ENCODE measurements at places on chromosomes 1 and 21.

- DNase-seq: no peak
Observed at GRCh38 chr1:70820995-70821394, 226.6 kb downstream of the PTGER3 start.

GRCh38 chr1:23784846-23785245 lies 6.1 kb upstream of the LYPLA2 start:
- DNase-seq: no peak

GRCh38 chr1:160192234-160192633 lies 1.9 kb downstream of the CASQ1 start:
- no peak for DNase-seq

DNA sequence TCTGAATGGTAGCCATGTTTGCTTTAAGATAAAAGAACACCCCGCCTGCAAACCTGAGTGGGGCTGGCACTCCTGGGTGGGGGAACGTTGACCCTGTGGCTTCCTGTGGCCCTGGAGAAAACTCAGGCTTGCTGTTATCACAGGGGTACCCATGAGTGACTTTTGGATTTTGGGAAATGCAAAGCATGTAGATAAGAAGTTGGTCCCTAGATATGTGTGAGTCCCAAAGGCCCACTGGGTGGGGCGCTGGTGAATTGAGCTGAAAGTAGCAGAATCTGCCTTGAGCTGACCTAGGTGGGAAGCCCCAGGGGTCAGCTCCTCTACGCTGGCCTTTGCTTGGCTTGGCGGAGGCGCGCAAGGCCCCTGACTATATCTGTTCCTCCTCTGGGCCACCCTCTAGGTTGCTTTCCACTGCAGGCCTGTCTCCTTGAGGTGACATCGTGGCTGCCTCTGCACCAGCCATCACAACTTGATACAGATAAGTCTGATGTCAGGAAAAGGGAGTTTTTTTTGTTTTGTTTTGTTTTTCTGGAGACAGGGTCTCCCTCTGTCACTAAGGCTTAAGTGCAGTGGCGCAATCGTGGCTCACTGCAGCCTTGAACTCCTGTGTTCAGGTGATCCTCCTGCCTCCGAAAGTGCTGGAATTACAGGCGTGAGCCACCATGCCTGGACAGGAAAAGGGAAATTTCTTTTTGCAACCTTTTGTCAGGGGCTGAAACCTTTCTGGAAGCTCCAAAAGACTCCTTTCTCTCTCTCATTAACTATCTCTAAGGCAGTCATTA lies 72.2 kb downstream of the AGPAT3 start:
- no peak for DNase-seq

- DNase-seq: no peak
Observed at GRCh38 chr1:23801338-23801748, 789 bp upstream of the GALE start.

DNA sequence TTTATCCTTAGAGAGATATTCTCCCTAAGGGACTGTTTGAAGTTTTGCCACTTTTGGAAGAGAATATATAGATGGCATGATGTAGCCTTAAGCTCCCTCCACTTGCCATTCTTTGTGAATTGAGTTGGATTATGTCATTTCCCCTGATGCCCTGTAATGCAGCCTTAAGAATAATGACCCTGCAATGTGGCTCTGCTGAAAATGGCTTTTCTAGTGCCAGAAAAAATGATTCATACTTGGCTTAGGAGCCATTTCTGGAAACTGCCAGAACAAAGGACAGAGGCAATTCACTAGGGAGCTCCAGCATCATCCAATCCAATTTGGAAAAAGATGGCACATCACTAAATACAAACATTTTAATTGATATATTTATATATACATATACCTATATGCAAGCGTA lies 265.3 kb downstream of the SPATA17 start:
- no peak for DNase-seq

DNA sequence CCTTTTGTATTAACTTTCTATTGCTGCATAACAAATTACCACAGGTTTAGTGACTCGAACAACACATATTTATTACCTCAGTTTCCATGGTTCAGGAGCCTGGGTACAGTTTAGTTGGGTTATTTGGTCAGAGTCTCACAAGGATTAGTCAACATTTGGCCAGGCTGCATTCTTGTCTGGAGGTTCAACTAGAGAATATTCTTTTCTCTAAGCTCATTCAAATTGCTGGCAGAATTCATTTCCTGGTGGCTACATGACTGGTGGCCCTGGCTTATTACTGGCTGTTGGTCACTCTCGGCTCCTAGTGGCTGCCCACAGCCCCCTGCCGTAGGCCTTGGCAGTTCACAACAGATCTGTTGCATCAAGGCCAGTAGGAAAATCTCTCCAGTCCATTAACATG lies 81.1 kb upstream of the ADAR start:
- DNase-seq: no peak

- no peak for DNase-seq
Observed at GRCh38 chr1:85042413-85042812, 5.9 kb downstream of the MCOLN3 start.

DNA sequence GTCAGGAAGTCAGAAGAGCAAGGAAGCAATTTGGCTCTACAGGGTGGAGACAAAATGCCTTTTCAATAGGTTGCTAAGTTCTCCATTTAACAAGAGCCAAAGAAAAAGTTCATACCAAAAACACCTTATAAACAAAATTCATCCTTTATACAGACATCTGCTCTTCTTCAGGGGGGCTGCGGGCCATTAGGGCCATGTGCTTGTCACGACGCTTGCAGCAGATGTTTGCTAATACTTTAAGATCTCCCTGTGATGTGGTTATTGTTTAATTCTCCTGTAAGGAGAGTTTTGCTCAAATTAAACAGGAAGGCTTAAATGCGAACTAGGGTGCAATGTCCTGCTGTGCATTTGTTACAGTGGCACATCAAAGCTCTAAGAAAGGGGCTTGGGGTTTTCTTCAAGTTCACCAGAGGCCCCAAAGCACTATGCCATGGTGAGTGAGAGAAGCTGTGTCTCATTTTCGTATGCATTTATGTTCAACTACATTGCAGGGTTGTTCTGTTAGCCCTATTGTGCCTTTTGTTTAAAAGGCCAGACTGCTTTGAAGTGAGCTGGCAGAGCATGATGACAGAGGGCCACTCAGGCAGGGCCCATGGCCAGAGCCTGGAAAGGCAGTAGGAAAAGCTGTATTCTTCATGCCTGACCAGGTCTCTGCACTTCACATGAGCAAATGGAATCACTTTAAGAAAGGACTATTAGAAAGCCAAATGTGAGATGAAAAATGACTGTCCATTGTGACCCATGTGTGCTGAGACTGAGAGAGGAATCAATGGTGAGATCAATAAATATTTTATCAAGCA lies 24.8 kb upstream of the NTPCR start:
- DNase-seq: no peak

DNA sequence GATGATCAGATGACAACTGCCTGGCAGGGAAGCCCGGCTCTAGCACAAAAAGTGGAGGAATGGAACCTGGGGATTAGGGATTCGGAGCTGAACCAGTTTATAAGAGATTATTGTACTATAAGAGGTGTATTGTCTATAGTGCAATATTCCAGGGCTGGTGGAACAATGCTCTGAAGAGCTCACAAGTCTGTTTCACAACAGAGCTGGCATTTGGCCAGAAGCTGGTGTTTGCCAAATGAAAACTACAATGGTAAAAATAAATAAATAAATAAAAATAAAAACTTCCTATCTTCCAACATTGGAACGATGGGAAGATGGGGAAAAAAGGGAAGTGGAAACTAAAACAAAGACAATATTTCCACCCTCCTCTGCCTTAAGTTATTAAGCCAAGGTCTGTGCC lies 73.5 kb downstream of the CHODL start:
- no peak for DNase-seq

- DNase-seq: no peak
Observed at GRCh38 chr1:86277936-86278335, 118.2 kb downstream of the ODF2L start.

DNA sequence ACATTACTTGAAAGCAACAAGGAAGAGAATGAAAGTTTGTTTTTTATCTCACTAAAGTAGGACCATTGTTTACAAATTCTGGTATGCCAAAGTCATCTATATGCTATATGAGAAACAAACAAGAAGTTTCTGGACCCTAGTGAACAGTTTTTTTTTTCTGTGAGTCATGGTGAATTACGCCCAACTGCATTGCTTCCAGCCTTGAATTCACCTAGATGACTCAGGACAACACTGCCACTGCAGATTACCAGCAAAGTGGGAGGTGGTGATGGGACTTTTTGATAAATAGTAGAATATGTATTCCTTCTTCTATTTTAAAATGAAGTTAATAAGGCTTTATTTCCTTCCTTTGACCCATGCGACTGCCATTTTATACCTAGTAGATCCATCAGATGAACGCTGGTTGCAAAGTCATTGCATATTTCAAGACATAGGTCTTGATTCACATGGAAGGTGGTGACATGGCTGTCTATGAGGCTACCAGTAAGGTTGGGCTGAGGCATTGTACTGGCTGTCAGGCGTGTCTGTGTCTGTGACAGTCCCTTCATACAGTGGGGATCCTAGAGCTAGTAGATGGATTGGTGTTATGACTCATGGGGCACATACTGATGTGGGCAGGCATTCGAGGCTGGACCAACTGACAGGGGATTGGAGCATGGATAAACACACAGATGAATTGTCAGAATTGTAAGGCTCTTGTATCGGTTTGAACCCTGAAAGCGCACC lies 49.1 kb upstream of the APOBEC4 start:
- DNase-seq: no peak

DNA sequence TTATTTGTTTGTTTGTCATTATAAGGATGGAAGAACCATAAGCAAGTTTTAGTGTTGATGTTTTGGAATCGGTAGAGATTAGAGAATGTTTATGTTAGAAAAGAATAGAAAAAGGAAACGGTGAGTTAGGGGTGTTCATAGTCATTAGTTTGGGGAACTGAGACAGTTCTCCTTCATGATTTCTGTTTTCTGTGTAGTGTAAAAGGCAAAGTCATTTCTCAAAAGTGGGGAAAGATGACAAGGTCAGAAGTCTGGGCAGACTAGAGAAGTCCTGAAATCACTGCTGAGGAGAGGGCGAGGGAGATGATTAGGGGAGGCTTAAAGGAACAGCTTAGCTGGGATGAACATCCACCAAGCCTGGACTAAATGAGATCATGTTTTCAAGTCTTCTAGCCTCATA lies 498.9 kb downstream of the TTLL7 start:
- DNase-seq: no peak

DNA sequence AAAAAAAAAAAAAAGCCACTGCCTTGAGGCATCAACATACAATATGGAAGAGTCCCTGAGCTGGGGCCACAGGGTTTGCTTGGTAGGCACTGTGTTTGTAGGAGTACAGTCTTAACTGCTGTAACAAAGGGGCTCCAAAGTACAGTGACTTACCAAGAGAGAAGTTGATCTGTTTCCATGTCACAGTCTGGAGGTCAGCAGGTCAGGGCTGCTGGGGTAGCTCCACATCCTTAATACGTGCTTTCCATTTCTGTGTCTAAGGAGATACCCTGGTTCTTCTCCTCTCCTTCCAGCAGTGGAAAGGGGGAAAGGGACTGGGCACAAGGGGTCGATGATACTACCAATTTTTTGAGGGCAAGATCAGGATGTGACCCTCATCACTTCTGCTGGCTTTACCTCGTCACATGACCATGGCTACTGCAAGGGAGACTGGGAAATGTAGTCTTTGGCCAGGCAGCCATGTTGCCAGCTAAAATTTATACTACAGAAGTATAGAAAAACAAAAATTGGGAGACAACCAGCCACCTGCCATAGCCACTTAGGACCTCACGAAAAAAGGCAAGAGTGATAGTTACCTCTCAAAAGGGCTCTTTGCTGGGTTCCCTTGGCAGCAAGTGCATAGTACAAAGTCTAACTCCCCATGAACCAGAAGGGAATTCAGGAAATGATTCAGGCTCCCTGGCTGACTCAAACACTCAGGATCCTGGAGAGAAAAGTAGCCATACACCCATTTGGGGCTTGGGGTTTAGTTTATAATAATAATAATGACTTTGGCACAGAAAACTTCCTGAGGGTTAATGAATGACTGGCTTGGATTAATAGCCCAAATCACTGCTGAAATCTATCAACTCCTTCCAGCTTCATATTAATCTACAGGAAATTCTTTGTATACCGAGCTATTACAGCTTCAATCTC lies 52.7 kb upstream of the ATP5PO start:
- DNase-seq: no peak

- no peak for DNase-seq
Observed at GRCh38 chr1:88680471-88680870, 3.6 kb upstream of the PKN2 start.

DNA sequence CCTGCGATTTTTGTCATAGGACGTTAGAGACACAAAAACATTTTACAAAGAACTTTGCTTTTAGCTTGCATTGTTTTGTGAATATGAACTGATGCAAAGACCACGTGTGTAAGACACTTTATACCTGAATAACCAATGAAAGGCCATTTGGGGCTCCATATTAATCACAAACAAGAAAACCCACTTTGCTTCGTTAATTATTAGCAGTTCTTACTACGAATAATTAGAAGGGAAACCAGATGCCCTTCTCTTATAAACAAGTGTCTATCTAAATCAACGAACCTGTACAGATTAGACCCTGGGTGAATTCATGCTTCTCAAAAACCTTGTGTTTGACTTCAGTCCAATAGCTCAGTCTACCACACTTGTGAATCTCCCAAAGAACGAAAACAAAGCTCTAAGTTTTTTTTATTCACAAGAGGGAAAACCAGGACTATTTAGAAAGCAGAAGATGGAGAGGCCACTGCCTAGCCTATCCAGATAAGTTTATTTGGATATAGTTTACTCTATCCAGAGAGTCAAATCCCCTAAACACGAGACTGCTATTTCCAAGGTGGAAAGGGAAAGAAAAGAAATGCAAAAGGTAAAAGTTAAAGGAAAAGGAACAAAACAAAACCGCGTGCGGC lies 897 bp downstream of the CYYR1 start:
- DNase-seq: no peak

DNA sequence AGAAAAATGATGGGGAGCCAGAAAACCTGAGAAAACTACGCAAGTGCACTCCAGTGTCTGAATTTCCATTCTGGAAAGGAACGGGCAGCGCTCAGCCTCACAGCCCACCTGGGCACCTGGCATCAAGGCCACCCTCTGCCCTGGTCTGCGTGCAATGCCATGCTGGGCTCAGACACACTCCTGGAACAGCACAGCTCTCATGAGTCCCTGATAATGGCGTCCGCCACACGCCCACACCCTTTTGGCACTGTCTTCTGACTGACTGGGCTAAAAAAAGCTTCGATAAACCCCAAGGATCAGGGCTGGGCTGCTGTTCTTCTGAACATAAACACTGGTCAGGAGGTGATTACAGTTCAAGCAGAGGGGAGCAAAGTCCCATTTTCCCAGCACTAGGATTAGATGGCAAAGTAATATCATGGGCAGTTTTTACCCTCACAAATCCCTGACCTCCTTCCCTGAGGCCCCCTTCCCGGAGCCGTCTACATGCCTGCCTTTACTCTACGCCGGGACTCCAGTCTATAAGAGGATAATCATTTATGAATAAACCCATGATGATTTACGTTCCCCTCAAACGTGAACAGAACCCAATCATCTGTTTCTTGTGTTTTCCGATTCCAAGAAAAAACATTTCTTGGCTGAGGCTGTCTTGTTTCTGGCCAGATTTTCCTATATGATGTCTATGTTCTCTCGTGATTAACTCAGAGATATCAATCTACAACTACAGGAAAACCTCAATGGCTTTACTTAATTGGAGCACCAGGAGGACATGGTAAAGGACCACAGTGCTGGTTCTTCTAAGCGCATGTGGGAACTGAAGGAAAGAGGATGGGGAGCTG lies 22.6 kb downstream of the RCAN1 start:
- DNase-seq: no peak
